ENCODE measurements at places on chromosomes 7 and 10.

DNA sequence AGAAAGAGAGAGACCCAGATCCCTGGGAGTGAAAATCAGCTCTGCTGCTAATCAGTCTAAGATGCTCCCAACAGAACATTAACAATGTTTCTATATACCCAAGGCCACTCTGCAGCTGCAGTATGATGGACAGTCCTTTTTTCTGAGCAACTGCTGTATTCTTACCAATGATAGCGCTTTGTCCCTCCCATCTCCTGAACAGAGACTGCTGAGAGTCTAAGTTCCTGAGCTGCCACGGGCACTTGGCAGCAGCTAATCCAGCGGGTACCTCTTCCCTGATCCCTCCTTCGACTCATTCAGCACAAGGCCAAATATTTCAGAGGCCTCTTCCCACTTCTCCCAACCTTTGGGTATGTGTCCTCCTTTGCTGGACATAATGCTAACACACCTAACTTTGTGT, 7.7 kb downstream of the CPVL start:
- no peak for DNase-seq

- DNase-seq = no peak
Measured at GRCh38 chr10:33301097-33301789, 33.2 kb downstream of the NRP1 start.

DNA sequence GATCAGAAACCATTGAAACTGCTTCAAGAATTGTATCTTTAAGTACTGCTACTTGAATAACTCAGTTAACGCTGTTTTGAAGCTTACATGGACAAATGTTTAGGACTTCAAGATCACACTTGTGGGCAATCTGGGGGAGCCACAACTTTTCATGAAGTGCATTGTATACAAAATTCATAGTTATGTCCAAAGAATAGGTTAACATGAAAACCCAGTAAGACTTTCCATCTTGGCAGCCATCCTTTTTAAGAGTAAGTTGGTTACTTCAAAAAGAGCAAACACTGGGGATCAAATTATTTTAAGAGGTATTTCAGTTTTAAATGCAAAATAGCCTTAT, 14.7 kb downstream of the HNRNPA2B1 start:
- no peak for DNase-seq

GRCh38 chr7:78151229-78151628, 352.7 kb downstream of the PHTF2 start:
- no peak for DNase-seq

DNA sequence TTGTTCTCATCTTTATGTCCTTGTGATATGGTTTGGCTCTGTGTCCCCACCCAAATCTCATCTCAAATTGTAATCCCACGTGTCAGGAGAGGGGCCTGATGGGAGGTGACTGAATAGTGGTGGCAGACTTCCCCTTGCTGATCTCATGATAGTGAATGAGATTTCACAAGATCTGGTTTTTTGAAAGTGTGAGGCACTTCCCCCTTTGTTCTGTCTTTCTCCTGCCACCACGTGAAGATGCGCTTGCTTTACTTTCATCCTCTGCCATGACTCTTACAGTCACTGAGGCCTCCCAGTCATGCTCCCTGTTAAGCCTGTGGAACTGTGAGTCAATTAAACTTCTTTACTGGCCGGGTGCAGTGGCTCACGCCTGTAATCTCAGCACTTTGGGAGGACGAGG, 161.0 kb downstream of the HERPUD2 start:
- DNase-seq = no peak

DNA sequence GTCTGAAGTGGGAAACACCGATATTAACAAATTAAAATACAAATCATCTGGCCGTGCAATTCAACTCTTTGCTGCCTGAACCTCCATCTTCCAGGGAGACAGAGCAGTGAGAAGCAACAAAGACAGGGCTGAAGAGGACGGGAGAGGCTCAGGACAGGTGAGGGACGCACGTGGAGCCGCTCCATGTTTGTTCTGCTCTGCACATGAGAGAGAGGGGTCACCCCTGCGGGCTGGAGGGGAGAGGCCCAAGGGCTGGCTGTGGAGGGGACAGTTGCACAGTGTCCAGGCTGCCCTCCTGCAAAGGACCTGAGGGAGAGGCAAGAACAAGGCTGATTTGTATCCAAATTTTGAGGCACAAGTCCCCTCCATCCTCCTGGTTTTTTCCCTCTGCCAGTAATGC, 41.7 kb downstream of the COBL start:
- no peak for DNase-seq

GRCh38 chr7:139844779-139845442, 15.8 kb downstream of the TBXAS1 start:
- no peak for DNase-seq

DNA sequence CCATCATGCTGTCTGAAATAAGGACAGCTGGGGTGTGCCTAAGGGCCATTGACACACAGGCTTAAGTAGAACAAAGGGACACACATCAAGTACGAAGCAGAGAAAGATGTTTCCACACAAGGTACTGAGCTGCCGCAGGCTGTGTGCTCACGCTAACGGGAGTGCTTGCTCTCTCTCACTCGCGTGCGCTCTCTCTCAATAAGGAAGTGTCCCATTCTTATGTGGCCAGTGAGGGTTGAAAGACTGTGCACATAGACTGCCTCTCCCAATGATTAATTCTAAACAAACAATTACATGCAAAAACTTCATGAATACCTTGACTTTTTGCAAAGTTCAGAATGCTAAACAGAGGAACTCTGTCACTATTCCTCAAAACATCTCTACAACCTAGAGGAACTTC, 29.9 kb downstream of the DCLRE1C start:
- DNase-seq = no peak

GRCh38 chr10:83536426-83536825, 602.9 kb upstream of the GHITM start:
- no peak for DNase-seq

GRCh38 chr10:16314259-16314658, 122.6 kb upstream of the PTER start:
- DNase-seq = no peak

DNA sequence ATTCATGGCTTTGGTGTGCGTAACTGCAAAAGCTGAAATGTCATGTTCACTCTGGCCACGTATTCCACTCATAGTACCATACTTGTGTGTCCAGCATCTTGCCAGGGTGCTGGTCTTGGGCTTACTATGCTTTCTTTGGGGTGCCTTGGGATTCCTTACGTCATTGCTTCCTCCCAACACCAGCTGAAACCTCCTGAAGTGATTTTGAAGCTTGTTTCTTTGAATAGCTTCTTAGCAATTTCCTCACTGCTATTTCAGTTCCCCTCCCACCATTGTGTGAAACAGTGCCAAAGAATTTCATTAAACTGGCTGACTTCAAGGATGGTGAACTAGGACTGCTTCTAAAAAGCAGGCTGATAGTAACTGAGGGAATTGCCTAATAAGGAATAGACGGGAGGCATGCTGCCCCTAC, 36.9 kb downstream of the ENTPD1 start:
- no peak for DNase-seq

- no peak for DNase-seq
Measured at GRCh38 chr10:69839696-69840345, 38.1 kb downstream of the COL13A1 start.

DNA sequence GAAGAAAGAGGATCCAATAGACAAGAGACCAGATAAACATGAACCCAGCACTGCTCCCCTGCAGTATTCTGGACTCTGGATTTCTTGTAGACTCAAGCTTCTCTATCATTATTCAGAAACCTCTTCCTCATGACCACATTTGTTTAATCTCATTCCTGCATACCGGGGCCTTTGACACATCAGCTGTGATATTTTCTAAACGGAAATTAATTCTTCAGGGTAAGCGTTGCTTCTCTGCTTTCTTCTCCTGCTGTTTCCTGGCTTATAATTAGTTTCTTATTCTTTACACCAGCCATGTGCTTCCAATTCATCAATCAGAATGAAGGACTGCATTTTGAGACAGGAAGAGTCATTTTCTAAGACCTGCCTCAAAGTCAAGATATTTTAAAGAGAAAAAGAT, 54.2 kb upstream of the TARP start:
- DNase-seq = no peak

GRCh38 chr7:38282081-38282480, 8.6 kb upstream of the TARP start:
- DNase-seq = no peak

- DNase-seq = no peak
Measured at GRCh38 chr7:92708111-92709042, 118.2 kb upstream of the FAM133B start.

DNA sequence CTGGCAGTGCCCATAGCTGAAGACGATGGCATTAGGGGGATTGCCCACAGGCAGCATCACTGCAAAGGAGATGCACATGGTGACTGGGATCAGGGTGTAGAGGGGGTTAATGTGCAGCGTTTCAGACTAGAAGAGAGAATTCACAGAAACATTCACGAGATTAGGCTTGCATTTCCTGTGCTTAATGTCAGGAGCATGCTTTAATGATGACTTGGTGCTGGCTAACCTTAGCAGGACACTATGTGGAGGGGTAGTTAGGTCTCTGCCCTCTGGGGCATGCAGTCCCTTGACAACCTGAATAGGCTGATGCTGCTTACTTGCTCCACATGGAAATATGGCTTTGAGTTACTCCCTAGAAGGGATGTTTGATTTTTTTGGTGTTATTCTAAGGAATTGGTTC, 21.8 kb downstream of the STMP1 start:
- DNase-seq = no peak

- no peak for DNase-seq
Measured at GRCh38 chr10:57917019-57917418, 350.7 kb downstream of the IPMK start.

GRCh38 chr7:109126404-109127050, 556.9 kb downstream of the DNAJB9 start:
- DNase-seq = no peak

DNA sequence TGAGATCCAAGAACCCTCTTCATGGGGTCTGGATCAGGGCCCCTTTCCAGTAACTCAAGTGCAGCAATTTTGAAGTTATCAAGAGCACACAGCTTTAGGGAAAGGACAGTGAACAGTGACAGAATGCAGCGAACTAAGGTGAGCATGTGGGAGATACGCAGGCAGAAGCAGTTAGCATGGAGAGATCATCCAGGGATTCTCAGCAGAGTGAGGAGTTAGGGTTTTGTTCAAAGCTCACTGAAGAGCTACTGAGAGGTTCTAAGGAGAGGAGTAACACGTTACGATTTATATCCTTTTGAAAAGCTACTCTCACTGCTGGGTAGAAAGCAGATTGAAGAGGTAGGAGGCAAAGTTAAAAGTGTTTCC, 83.6 kb upstream of the MPP7 start:
- no peak for DNase-seq

DNA sequence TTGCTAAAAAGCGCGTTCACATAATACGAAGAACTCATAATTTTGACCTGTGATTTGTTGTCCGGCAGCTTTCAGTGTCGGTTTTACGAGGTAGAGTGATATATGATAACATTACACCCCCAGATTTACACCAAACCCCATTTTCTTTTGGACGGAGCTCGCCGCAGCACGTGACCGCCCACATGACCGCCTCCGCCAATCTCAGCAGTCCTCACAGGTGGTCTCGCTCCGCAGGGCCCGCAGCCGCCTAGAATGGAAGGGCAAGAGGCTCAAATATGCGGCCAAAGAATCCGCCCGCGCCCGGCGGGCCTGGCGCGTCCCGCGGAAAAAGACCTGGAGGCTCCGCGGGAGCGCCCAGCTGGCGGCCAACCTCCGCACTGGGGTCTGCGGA, at the start of gene HOXA7:
TSS of gene HOXA7 (minus strand) at position 168 of the 391 bp plus-strand sequence. CDS start at position 38, 130 bp downstream.
- DNase-seq = no peak

DNA sequence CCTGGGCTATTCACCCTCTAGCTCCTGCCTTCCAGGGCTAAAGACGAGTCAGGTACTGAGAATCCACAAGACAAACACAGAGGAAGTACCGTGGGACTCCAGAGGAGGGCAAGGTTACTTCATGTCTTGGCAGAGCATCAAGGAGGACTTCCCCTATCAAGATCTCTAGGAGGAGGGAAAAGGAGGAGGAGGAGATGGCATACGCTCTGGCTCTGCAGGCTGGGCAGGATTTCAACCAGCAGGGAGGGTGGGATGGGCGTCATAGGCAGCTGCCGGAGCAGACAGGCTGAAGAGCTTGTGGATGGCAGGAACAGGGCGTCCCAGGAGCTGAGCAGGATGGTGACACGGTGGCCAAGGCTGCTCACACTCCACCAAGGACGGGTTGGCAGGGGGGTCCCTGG, 21.3 kb downstream of the MDH2 start:
- DNase-seq = no peak

- DNase-seq = no peak
Measured at GRCh38 chr7:150406567-150407421, 27.7 kb downstream of the ZNF775 start.

DNA sequence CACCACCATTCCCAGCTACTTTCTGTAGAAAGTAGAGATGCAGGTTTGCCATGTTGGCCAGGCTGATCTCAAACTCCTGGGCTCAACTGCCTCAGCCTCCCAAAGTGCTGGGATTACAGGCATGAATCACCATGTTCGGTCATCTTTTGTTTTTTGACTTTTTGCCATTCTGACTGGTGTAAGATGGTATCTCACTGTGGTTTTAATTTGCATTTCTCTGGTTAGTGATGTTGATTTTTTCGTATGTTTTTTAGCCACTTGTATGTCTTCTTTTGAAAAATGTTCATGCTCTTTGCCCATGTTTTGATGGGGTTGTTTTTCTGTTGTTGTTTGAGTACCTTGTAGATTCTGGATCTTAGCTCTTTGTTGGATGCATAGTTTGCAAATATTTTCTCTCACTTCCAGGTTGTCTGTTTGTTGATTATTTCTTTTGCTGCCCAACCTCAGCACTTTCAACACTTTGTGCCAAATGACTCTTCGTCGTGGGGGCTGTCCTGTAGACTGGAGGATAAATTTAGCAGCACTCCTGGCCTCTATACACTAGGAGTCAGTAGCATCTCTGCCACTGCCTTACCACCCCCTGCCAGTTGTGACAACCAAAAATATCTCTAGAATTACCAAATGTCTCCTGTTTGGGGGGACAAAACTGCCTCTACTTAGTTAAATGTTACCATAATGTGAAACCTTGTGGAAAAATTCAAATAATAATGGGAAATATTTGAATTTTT, 6.5 kb upstream of the CPED1 start:
- DNase-seq = no peak

DNA sequence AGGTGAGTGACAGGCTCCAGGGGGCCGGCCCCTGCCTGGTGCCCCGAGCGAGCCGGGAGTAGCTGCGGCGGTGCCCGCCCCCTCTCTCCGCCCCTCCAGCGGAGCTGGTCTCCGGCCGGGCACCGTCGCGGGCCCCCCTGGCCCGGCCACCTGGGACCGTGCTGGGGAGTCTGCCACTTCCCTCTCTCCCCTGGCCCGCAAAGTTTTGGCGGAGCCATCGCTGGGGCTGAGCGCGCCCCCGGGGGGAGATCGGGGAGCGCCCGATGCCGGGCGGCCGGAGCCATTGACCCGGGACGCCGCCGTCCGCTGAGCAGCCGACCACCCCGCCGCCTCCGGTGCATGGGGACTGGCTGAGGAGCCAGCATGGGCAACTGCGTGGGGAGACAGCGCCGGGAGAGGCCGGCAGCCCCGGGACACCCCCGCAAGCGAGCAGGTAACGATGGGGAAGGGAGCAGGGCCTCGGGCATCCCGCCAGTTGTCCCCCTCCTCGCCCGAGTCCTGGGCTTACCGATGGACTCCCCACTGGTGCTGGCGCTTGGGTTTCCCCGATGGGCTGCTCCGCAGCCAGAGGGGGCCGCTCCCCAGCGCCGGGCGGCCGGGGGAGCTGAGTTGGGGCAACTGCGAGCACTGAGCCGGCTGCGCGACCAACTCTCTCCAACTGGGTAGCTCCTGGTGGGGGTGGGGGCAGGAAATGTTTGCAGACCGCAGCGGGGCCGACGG, at the start of gene UBTD1:
TSS of gene UBTD1 (plus strand) at position 84 of the 720 bp plus-strand sequence. CDS start at position 364, 280 bp downstream.
- DNase-seq = peak; percentile 5

GRCh38 chr10:5078547-5079180, 15.6 kb upstream of the AKR1C3 start:
- no peak for DNase-seq

- DNase-seq = no peak
Measured at GRCh38 chr10:44478040-44478439, 93.1 kb upstream of the CXCL12 start.

GRCh38 chr10:4902571-4903011, 60.6 kb upstream of the AKR1C1 start:
- DNase-seq = no peak

Measured in T-helper 22 cell (primary cell).